ENCODE measurements at places on chromosomes 6 and 20.

DNA sequence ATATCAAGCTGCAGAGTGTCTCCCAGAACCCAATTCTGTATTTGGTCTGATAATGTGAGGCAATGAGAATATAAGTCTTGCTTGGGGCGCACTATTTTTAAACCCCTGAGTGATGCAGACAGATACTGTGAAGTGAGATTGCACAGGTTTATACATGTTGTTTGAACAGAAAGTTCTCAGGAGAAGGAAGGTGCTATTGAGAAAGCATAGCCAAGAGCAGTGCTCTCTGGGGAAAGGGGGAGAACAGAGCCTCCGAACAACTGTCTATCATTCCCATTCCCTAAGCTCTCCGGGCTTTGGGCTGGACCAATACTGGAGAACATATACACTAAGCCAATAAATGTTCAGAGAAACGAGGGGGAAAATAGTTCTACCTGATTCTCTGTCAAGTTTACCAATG, 75.8 kb downstream of the PERP start:
- DNase-seq: no peak

DNA sequence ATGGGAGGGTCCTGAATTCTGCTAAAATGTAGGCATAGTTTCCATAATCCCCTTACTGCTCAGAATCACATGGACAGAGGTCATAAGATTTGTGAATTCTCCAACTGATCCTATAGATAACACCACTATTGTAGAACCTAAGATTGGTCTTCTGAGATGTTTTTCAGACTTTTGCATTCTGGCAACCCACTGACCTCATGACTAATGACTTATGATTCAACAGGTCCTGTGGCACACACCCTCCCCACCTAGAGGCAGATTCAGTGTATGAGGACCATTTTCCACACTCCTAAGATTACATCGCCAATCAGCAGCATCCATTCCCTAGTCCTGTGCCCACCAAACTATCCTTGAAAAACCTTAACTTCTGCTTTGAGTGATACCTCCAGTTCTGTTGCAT, 207.2 kb downstream of the BTBD9 start:
- no peak for DNase-seq

GRCh38 chr20:49388744-49389143, 93.7 kb downstream of the KCNB1 start:
- DNase-seq: no peak

DNA sequence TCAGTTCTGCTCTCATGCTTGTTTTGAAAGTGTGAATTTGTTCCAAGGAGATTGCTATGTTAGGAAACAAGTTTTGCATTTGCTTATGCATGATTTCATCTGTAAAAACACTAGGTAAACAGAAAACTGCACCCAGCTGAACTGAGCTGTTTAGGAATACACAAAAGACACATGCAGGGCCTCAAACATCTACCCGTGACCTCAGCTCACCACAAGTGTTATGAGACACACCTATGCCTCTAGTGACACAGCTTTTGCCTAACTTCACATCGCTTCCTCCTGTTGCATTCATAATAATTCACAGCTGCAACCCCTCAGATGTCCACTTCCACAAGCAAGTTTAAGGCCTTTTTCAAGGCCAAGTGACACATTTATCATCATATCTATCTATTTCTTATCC, 98.0 kb upstream of the SLC24A3 start:
- peak; percentile 11 for DNase-seq

Measured in SW480 (cell line).